ENCODE measurements at places on chromosomes 2 and 18.

DNA sequence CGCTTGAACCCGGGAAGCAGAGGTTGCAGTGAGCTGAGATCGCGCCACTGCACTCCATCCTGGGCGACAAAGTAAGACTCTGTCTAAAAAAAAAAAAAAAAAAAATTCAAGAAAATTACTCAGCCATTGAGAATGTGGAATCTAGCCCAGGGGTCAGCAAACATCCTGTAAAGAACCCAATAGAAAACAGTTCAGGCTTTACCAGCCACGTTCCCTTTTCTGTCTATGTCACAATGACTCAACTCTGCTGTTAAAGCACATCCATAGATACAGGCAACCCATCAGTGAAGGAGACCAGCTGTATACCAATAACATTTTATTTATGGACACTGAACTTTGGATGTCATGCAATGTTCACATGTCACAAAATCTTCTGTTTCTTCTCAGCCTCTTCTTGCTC is 435.6 kb upstream of the GYPC start:
- DNase-seq: no peak

- no peak for DNase-seq
Measured at GRCh38 chr2:160375802-160376469, 117.7 kb downstream of the RBMS1 start.

DNA sequence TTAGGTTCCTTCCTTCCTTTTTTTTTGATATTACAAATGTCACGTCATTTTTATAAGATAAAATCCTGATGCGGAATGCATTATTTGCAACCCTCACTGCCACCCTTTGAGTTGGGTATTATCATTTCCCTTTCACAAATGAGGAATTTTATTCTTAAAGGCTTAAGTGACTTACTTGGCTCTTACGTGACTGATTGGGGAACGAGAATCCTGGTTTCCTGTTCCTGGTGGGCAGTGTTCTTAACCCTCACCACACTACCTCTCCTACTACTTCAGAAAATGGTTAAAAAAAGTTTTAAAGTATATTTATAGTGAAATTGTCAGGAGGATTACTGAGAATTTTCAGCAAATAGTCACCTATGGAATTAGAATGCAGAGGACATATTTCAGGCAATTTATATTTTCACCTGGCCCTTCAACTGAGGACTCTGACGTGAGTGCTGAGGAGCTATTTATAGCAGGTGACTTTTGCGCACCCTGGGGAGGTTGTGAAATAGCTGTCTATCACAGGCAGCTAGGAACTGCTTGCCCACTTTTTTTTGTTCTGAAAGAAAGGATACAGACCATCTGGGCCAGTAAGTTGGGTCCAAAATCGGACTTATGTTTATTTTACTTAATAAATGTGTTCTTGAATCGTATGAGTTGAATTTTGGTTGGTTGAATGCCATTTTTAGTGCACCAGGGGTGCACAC is 18.7 kb upstream of the RASGRP3 start:
- no peak for DNase-seq

DNA sequence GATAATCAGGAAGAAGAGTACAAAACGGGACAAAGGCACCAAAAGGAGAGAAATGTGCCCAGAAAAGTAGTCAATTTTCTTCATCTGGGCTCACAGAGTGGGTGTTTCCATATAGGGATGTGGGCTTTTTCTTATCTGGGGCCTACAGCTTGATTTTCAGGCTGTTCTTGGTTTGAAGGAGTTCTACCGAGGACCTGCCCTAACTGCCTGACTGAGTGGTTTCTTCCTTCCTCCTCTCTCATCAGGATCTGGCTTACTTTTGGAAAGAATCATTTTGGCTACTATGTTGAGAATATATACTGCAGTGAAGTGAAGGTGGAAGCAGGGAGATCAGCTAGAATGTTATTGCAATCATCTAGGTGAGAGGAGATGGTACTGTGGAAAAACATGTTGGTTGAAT is 316.7 kb downstream of the LRP1B start:
- no peak for DNase-seq

DNA sequence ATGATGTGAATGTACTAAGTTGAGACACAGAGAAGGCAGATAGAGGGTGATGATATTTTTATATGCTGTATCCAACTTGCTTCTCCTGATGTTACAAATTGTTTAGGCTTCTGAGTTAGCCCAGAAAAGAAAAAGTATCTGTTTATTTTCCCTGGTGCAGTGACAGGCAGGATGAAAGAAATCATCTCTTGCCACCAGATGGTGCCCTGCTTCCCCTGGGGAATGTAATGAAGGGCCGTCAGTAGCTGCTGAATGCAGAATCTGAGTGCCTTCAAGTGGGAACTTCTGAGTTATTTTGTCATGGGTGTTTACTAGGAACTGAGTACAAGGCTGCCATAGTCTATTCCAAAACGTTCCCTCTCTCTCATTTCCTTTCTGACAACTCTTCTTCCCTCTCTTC is 525.6 kb downstream of the MBD2 start:
- no peak for DNase-seq

- DNase-seq: no peak
Measured at GRCh38 chr2:123640685-123641335, 384.3 kb upstream of the CNTNAP5 start.

- DNase-seq: no peak
Measured at GRCh38 chr2:3754280-3754679, 50.9 kb downstream of the DCDC2C start.

- DNase-seq: no peak
Measured at GRCh38 chr18:22523481-22523880, 105.8 kb upstream of the CTAGE1 start.

DNA sequence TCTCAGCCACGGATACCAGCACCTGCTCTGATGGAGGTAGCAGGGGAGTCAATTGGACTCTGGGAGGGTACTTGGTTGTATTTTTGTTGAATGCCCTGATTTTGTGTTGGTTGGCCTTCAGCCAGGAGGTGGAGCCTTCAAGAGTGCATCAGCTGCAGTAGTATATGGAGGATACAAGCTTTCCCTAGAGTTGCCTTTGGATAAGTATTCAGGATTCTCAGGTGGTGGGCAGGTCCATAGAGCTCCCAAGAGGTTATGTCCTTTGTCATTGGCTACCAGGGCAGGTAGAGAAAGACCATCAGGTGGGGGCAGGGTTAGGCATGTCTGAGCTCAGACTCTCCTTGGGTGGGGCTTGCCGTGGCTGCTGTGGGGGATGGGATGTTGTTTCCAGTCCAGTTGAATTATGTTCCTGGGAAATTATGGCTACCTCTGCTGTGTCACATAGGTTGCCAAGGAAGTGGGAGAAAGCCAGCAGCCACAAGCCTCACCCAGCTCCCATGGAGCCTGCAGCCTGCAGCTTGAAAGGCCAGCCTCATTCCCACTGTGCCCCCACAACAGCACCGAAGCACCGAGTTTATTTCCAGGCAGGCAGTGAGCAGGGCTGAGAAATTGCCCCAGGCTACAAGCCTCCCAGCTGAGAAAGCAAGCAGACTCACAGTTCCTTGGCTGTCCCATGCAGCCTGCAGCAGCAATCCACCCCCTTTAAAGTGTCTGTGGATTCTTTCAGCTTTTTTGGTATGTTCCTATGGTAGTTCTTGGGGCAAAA is 38.6 kb upstream of the CHST9 start:
- no peak for DNase-seq

DNA sequence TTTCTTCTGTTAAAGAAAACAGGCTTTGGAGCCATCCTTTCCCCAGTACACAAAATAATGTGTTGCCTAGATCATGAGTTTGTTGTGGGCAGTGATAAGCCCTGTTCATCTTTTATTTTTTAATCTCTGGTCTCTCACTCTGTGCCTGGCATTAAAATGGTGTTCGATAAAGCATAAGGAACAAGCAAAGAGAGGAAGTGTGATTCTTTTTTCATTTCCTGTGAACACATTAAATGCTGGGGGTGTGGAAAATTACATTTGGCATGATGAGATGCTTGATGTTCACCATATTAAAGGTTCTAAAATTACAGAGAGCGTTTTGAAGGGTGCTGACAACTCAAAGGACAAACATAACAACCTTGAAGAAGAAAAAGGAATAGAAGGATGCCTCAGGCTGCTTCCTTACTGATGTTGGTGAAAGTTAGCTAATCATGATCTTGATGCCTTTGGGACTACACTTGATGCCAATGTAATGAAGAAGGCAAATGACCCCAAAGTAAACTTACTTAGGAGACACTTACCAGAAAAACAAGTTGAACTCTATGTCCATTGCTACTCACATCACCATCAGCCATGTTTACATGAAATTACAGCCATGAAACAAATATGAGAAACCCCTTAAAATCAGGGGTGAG is 33.0 kb downstream of the TMEFF2 start:
- DNase-seq: no peak

DNA sequence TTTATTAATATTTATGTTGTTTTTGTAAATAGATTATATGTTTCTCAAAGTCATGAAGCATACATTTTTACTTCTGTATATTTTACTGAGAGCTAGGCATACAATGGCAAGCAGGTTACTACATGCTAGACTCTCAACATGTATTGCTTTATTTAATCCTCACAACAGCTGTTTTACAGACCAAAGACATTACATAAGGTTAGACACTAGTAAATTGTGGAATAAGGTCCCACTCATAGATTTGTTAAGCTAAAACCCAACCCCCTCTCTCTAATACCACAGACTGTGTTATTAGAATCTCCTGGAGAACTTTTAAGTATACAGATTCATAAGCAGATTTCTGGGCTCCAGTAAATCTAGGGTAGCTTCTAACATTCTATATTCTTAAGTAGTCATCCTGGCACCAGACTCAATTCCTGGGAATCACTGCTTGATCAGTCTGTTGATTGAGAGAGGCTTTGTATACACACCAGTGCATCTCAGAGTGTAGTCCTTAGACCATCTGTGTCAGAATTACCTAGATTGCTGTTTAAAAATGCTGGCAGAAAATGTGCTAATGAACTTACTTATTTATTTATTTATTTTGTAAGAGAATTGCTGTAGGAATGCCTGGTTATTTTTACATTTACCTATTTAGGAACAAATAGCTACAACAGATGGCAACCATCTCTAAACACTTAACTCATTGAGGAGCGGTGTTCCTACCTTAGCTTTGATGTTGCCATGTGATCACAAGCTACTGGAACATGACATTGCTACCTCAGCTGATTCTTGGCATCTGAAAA is 153.5 kb upstream of the CAVIN2 start:
- no peak for DNase-seq

DNA sequence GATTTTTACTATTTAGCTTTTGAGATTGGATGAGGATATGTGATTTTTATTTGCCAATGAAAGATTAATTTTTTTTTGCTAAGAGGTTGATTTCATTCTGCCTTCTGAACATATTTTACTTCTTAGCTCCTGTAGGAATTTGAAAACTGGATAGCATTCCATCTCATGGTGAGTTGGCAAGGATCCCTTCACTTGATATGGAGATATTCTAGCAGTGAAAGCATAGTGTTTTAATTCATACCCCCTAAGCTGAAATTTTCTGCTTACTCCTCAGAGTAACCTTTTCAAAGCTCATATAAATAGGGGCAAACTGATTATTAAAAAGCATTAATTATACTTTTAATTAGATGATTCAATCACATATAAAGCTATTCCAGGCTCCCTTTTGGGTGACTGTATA is 61.0 kb upstream of the KCNJ3 start:
- DNase-seq: no peak

- DNase-seq: no peak
Measured at GRCh38 chr2:135299658-135300244, 231.3 kb downstream of the ZRANB3 start.

DNA sequence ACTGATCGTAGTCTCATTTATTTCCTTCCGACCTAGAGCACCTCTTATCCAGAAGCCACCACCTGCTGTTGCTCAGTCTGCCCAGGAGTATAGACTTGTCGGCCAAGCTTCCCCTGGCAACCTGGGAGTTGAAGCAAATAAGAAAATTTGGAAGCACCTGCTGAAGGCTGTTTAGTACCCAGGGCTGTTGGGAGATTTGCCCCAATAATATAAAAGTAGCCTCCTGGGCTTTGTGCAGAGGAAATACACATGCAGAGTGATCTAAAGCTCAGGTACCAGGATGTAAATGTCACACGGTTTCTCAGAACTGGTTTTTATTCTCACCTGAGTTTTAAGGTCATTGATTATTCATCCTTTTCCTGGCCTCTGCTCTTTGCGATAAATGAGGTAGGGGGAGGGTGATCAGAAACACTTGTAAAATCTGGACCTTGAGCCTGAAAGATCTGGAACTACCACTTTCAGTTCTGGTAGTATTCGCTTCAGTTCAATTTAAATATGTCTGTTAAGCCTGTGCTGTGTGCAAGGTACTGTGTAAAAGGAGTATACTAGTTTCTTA is 789 bp upstream of the COX7A2L start:
- DNase-seq: no peak

DNA sequence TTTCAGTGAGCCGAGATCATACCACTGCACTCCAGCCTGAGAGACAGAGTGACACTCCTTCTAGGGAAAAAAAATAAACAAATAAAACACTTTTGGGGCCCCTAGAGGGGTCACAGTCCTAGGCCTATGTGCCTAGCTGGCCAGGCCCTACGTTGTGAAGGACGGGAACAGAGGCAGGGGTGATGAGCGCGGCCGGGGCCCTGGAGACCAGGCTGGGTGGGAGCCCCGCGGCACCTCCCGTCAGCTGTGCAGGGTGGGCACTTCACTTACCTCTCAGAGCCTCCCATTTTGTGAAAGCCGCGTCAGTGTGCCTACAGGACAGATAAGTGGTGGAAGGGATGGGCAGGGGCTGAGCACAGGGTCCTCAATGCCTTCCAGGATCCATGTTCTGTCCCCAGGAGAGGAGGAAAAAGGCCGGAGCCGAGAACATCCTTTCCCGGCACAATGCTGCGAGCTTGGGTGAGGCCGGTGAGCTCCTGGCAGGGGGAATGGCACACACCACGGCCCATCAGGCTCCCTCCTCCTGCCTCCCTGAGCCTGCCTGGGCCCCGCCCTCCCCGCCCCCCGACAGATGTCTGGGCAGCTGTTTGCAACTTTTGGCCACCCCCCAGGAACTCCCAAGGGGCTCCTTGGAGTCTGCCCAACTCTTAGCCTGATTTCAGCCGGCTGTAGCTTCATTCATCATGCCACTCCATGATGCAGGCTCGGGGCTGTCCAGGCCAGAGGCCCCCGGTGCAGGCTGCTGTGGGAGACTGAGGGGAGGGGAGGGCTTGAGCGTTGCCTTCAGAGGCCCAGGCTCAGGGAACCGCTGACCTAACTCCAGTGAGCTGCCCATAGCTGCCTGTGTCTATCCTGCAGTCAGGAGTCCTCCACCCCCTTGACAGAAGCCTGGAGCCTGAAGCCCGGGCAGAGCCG is 196.5 kb downstream of the TFCP2L1 start:
- no peak for DNase-seq

DNA sequence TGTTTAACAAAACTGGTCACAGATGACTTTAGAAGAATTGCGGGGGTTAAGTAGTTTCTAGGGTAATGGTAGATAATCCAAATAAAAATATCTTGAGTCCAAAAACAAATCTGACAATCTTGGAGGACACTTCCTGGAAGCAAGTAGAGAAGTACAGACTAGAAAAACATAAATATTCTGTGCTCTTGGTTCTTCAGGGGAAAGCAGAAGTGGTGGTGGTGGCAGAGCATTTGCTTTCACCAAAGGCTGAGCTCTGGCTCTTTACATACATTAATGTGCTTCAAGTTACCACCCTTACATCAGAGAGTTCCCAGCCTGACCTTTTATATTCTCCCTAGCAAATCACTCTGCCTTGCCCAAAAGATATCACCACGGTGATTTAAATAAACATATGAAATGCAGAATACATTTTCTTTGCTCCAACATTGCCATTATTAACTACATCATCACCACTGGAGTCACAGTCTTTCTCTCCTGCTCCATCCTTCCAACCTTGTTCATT is 15.3 kb downstream of the PDE11A start:
- no peak for DNase-seq

All from hypothalamus (tissue), 51 donors.